Effector memory CD4-positive, alpha-beta T cell (primary cell): ENCODE measurements at places on chromosomes 1 and 21.

DNA sequence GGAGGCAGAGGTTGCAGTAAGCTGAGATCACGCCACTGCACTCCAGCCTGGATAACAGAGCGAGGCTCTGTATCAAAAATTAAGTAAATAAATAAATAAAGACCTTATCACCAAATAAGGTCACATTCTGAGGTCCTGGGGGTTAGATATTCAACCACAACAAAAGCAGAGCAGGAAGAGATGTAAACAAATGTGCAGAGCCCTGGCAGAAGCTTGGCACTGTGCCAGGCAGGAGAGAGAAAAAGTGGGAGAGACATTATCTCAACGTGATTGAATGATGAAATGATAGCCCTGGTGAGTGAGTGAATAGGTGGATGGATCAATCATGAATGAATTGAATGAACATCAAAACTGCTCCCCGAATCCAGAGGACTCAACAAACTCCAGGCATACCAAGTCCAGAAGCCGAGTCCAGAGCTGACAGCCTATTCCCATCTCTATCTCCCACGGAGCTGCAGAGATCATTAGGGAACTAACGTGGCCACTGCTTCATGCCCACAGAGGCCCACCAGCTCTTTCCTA lies 150.7 kb downstream of the TOMM20 start:
- DNase-seq: no peak

DNA sequence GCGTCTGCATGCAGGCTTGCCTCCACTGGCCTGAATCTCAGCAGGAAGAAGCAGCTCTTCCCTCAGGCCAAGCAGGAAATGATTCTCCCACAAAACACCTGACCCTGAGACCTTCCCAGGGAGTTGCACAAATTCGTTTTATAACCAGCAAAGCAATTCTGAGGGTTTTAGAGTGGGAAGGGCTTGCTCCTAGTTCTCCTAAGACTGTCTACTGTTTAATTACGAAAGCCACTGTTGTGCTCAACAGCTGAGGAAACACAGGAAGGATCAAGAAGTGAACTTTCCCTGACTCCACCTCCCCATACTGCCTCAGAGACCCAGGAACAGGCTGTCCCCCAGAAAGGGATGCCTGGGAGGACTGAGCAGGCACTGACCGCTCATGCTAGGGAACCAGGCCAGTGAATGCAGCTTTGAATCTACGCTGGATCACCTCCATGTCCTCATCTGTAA lies 37.0 kb upstream of the PUM1 start:
- no peak for DNase-seq

GRCh38 chr21:38989745-38990423 lies 184.2 kb downstream of the ETS2 start:
- DNase-seq: no peak

- no peak for DNase-seq
These were observed 964.2 kb upstream of the ADGRL2 start for GRCh38 chr1:80836505-80836904.

DNA sequence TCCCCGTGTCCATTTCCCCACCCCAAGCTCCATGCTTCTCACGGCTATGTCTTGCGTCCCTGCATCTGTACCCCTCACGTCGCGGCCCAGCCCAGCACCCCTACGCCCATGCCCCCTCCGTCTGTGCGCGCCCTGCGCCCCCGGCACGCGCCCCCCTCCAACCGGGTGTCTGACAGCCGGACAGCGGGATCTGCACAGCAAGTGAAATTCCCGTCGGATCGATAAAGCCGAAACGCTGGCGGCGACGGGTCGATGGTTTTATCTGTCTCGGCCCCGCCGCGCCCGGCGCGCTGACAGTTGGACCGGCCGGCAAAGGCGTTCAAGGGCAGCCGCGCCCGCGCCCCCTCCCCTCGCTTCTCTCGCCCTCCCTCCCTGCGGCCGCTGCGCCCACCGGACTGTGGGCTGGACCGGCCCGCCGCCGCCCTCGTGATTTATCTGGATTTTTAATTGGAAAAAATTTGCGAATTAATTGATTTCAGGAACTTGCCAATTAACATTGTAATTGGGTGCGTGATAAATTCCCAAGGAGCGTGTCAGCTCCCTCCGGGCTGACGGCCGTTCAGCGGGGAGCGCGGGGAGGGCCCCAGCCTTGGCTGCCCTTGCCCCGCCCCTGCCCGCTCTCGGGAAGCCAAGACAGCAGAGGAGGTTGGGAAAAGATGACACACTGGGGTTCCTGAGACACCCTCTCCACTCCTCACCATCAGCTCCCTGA lies 57.1 kb downstream of the TMEM53 start:
- no peak for DNase-seq

- no peak for DNase-seq
These were observed 157.3 kb downstream of the KCNJ6 start for GRCh38 chr21:37758982-37759381.

DNA sequence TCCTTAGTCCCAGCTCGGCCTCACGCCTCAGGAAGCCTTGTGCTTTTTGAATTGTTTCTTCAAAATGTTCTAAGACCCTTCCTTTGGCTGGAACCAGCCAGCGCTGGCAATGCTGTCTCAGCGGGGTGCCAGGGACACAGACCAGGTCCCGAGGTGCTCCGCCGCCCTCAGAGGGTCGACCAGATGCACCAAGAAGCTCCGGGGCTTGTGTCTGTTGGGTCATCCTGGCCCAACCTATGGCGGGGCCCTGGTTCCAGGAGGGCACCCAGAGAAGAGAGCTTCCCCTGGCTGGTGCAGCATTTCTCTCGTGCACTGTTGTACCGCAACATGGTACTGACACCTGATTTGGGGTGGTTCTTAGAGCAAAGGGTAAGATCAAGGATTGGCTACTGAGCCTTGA lies 40.1 kb upstream of the BECN2 start:
- no peak for DNase-seq

DNA sequence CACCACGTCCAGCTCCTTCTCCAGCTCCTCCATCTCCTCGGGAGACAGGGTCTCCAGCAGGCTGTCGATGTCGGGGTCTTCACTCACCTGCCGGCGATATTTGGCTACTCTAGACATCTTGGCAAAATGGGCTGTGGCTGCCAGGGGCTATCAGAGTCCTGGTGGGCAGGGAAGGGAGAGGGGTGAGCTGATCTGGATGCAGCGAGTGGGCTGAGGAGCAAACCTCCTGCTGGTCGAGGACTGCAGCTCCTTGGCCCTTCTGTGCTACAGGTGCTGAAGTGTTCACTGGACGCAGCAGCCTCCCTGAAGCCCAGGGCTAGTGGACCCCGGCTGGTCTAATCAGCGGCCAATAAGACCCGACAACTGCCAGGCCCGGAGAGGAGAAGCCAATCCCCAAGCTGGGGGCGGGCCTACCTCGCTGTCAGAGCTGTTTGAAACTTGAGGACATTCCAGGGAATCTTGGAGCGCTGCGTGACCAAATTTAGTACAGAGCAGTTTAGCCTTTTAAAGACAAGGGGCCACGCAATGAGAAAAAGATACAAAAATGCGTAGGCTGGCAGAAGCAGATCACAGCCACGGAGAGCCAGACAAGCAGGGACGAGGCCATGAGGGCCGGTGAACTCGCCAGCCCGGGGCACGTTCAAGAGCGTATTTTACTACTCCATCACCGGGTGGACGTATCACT lies at the start of gene LMOD1:
LMOD1 (minus strand) TSS at position 325 of the 685 bp plus-strand sequence; CDS start at position 117, 208 bp downstream.
- no peak for DNase-seq

- DNase-seq: no peak
These were observed 738 bp downstream of the GNPAT start for GRCh38 chr1:231241750-231242149.
